Dermis blood vessel endothelial cell (primary cell): ENCODE measurements at places on chromosomes 7 and 10. TPM values are rescaled to one million over a fixed set of nuclear protein-coding genes. Genes with fewer than 3 reads are reported as not detected.

DNA sequence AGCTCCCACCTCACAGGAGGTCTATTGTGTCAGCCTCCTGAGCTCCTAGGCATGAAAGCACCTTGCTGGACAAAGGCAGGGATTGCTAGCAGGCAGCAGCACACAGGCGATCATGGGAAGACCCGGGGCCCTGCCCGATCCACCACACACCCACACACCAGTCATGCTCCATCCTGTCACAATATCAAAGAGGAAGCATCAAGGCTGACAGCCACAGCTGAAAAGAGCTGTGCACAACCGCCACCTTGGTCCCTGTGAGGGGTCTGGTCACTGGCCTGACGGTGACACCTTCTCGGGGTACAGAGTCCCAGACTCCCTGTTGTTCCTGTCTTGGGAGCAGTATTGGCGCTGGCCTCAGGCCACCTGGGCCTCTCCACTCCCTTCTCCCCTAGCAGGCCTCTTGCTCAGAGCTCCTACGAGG, 89.7 kb upstream of the RET start:
- no peak for DNase-seq

GRCh38 chr10:11177926-11178471, 160.3 kb downstream of the CELF2 start:
- DNase-seq, result peak; percentile 18

GRCh38 chr7:74057216-74057925, 26.2 kb upstream of the LIMK1 start:
- DNase-seq, result no peak

DNA sequence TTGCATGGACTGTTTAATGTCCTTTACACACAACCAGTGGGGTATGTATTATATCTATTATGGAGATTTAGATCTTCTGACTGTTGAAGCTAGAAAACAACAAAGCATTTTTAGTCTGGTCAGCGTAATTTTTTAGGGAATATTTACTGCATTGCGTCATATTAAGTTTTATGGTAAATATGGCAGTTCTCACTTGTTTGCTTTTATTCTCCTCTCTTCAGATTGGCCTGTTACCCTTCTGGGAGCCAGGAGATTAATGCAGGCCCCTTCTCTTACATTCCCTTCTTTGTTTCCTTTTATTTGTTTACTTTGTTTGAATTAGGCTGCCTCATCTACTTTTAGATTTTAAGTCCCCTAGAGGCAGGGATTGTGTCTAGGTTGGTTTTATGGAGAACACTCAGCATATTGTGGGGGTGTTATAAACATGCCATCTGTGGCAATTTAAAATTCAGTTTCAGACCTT, 13.8 kb downstream of the UBE2D1 start:
- no peak for DNase-seq

The NXPH1 gene
- not detected in 2 replicates for total RNA-seq

The LEP gene
- total RNA-seq, result not detected in 2 replicates

DNA sequence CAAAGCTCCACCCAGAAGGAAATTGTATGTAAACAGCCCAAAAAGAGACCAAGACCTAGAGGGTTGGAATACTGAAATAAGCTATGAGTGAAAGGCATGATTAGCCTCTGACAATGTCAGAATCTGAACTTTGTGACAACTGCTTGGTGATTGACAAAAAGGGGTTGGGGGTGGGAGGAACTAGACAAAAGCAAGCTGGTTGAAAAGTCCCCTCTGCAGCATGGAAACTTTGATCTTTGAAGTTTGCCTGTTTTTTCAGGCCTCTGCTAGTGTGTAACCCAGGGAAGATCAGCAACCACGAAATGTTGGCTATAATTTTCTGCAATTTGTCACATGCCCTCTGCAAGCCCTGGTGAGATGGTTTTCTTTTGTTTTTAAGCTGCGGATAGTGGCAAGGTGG, 104.8 kb upstream of the SLC25A13 start:
- no peak for DNase-seq

The HHEX gene
- 56.7 and 66.9 TPM in 2 replicates for total RNA-seq

DNA sequence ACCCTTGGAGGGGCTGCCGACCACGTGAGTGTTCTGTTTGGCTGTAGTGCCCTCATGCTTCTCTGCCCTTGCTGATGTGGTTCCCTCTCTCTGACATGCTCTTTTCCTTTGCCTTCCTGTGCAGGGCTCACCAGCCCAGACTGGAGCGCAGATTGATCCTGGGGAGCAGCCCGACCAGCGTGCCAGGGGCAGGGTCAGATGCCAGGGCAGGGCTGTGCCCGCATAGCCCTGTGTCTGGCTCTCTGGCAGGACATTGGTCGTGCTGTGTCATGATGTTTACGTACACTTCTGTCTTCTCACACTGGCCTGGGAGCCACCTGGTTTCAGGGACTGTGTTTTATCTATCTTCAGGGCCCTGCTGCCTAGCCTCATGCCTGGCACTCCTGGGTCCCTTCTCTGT, 300.8 kb downstream of the CAMK1D start:
- no peak for DNase-seq

DNA sequence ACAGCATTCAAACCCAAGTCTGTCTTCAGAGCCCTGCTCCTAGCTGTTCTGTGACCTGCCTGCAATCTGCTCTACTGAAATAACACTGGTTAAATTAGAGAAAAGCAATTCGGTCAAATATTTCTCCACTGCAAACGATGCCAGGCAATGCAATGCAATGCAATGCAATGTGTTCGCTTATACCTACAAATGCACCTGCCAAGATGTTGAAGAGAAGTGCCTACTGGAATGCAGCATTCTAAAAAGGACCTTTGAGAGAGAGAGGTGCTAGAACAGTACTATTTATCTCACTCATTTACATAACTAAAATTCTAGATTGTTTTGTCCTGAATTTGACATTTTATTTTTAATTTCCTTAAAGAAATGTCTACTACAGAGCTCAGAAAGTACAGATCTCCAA, 157.3 kb upstream of the CDK1 start:
- DNase-seq, result no peak
